ENCODE measurements at places on chromosomes 3 and 15. TPM values are rescaled to one million over a fixed set of nuclear protein-coding genes. Genes with fewer than 3 reads are reported as not detected.

- DNase-seq = peak; percentile 48
- no peak overlapping the region for H3K27ac ChIP-seq
- H3K4me1 ChIP-seq = peaks cover 3% of the 10 kb centered on the region
- peaks cover 42% of the 10 kb centered on the region for H3K36me3 ChIP-seq
- no peak overlapping the region for H3K4me3 ChIP-seq
These were observed 610.0 kb downstream of the FOXP1 start for GRCh38 chr3:70973558-70973957.

DNA sequence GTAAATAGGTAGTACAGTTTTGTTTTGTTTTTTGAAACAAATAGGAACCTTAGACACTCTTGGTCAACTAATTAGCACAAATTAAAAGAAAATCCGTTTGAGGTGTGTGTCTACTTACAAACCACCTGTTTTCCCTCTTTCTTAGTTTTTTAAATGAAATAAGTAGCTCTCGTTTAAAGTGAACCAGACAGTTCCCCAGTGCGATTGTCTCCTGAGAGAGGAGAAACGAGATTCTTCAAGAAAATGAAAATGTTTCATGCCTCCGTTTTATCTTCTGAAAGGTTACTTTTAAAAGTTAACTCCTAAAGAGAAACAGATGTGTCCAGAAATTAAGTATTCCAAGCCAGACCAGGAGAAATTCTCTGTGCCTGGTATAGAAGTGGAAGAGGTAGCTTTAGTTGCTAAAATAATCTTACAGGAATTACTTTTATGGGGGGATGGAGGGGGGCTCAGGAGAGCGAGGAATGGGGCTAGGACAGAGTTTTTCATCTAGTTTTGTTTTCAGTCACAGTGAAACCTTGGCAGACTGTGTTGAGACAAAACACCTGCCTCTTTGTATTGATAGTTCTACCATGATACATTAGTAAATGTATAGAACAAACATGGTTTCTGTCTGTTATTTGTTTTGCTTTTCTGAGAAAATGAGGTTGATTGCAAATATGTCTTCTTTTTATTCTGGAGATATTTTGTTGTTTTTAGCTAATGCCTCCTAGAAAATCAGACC, 155.1 kb upstream of the CNTN4 start:
- H3K27ac ChIP-seq = no peak overlapping the region
- no peaks in the 10 kb centered on the region for H3K4me1 ChIP-seq
- H3K4me3 ChIP-seq = no peak overlapping the region
- no peaks in the 10 kb centered on the region for H3K27me3 ChIP-seq

DNA sequence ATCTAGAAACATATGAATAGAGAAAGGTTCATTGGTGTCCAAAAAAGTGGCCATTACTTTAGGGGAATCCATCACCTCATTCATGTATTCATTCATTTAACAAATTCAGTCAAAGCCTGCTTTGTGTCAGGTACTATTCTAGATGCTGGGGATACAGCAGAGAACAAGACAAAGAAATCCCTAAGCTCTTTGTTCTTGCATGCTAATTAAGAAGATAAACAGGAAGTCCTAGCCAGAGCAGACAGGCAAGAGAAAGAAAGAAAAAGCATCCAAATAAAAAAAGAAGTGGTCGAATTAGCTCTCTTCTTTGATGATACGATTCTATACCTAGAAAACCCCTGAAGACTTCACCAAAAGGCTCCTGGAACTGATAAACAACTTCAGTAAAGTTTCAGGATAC, 12.4 kb upstream of the ZMAT3 start:
- H3K36me3 ChIP-seq = no peaks in the 10 kb centered on the region
- H3K27me3 ChIP-seq = no peaks in the 10 kb centered on the region
- H3K4me3 ChIP-seq = no peak overlapping the region
- no peaks in the 10 kb centered on the region for H3K4me1 ChIP-seq
- no peak for DNase-seq

Gene HERC2
- 69.3 TPM for total RNA-seq

Gene CCDC13
- total RNA-seq = not detected

DNA sequence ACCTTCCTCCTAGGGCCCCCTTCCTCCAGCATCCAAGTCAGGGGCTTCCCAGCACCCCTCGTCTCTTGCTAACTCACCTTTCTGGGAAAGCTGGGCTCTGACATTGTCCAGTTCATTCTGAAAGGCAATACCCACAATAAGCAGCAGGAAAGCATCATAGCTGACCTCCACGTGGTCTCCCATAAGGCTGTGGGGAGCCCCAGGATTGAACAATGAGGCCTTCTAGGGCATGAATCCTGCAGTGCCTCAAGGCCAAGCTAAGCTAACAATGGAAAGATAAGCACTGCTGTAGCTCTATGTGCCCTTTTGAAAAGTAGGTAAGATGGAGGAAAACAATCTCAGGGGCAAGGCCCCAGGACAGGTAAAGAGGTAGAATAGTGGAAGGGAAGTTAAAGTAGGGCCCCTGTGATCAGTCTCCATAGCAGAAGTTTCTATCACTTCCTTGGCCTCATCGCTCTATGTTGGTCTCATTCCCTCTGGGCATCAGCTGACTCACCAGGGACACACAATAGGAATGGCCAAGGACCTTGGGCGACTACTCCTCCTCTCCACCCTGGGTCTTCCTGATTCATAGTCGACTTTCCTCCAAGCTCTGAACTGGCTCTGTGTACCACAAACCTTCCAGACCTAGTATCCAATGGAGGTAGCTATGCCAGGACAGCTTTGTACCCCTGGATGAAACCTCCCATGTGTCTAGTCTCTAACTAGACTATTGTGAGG, 11.7 kb downstream of the TRAIP start:
- no peaks in the 10 kb centered on the region for H3K27me3 ChIP-seq
- H3K36me3 ChIP-seq = peaks cover 39% of the 10 kb centered on the region
- no peak overlapping the region for H3K27ac ChIP-seq
- peak; percentile 35 for DNase-seq

Gene TF
- not detected for total RNA-seq

GRCh38 chr3:138687236-138687635, 78.7 kb downstream of the FAIM start:
- no peaks in the 10 kb centered on the region for H3K36me3 ChIP-seq
- peak overlapping the region; percentile 88 for H3K27ac ChIP-seq
- no peak overlapping the region for H3K4me3 ChIP-seq

Gene STX19
- total RNA-seq = not detected

GRCh38 chr15:27592036-27592760, 506.9 kb downstream of the OCA2 start:
- no peak overlapping the region for H3K27ac ChIP-seq
- no peaks in the 10 kb centered on the region for H3K27me3 ChIP-seq
- DNase-seq = no peak
- no peaks in the 10 kb centered on the region for H3K36me3 ChIP-seq
- no peak overlapping the region for H3K4me3 ChIP-seq

Gene CHRFAM7A
- not detected for total RNA-seq

DNA sequence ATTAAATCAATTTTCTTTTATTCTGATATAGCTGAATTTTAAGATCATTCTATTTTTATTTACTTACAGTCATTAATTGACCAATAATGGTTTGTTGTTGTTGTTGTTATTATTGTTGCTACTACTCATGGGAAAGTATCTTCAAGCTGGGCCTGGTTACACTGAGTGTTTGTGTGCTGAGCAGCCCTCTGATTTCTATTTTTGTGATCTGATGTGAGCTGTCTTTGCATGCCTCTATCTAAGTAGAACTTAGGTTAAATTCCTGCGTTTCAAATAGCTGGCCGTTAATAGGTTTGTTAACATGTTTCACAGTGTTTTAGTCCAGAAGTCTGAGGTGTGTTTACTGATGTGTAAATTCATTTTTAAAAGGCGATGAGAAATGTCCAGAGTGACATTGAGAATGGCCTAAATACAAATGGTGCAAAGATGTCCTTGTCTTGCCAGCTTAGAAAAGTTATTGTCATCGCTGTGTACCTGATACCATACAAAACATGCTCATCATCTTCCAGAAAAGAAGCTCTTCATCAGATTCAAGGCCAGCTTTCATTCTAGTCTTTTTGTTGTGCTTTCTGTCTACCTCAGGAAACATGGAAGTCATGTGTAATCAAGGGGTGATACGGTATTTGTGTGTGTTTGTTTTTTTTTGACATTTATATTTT, 15.8 kb downstream of the ARIH2 start:
- H3K36me3 ChIP-seq = peaks cover 38% of the 10 kb centered on the region
- no peaks in the 10 kb centered on the region for H3K27me3 ChIP-seq
- DNase-seq = no peak
- no peak overlapping the region for H3K27ac ChIP-seq
- no peak overlapping the region for H3K4me3 ChIP-seq

DNA sequence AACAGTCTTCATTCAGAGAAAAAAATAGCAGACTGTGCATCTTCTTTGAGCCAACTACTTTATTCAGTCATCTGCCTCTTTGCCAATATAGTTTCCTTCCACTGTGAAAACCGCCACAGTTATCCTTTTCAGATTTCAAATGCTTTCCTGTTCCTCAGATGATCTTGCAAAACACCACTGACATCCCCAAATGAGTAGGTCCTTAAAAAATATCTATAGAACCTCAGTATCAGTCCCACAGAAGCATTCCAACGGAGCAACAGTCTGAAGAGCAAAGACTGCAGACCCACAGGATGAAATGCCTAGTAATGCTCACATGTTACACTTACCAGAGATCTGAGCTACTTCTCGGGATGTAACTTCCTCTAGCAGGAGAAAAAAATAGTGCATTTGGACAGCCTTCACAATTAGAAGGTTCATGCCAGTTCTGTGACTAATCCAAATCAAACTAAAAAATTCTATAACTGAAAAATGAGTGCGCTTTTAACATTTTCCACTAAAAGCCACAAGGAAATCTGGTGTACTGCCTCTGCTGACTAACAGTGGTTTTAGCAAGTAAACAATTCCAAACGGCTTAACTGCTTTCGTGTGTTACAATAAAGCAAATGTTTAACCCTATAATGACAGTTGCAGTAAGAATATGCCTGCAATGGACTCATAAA, at the start of gene ANKRD28:
Gene ANKRD28 (minus strand): TSS at position 338 of the 662 bp plus-strand sequence. CDS start 1,458 bp downstream, outside the sequence.
- peaks cover 59% of the 10 kb centered on the region for H3K4me1 ChIP-seq
- H3K27ac ChIP-seq = peak within 1 kb of the TSS; percentile 94
- peak within 1 kb of the TSS; percentile 68 for H3K4me3 ChIP-seq
- 0 out of 2 replicates have a peak, but pooled peaks cover 3% of the 10 kb centered on the region for H3K36me3 ChIP-seq
- DNase-seq = peak; percentile 98

- H3K36me3 ChIP-seq = 0 out of 2 replicates have a peak, but pooled peaks cover 4% of the 10 kb centered on the region
- no peaks in the 10 kb centered on the region for H3K27me3 ChIP-seq
- DNase-seq = peak; percentile 15
- H3K4me1 ChIP-seq = 0 out of 2 replicates have a peak, but pooled peaks cover 6% of the 10 kb centered on the region
- no peak overlapping the region for H3K27ac ChIP-seq
- H3K4me3 ChIP-seq = no peak overlapping the region
These were observed 59.4 kb upstream of the TRIM71 start for GRCh38 chr3:32758375-32758753.

DNA sequence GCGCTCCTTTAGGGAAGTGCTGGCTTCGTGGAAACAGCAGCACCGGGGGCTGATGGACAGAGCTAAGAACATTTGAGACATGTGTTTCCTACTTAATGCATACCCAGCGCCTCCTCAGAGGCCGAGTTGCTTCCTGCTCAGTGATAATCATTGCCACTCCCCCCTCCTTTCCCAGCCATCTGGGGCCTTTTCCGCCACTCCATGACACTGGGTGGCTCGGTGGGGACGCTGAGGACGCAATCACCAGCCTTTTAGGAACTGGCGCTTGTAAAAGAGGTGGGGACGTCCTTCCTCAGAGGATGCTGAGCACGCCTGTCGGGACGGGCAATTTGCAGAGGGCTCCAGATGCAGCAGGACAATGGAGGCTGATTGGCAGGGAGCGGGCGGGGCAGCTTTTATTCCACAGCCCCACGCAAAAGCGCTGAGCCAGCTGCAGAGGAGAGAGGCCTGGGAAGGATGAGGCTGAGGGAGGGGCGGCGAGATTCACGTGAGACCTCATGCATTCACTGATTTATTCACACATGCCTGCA, 22.2 kb upstream of the IQSEC1 start:
- peaks cover 15% of the 10 kb centered on the region for H3K4me1 ChIP-seq
- H3K27me3 ChIP-seq = no peaks in the 10 kb centered on the region
- H3K36me3 ChIP-seq = no peaks in the 10 kb centered on the region
- no peak overlapping the region for H3K27ac ChIP-seq

DNA sequence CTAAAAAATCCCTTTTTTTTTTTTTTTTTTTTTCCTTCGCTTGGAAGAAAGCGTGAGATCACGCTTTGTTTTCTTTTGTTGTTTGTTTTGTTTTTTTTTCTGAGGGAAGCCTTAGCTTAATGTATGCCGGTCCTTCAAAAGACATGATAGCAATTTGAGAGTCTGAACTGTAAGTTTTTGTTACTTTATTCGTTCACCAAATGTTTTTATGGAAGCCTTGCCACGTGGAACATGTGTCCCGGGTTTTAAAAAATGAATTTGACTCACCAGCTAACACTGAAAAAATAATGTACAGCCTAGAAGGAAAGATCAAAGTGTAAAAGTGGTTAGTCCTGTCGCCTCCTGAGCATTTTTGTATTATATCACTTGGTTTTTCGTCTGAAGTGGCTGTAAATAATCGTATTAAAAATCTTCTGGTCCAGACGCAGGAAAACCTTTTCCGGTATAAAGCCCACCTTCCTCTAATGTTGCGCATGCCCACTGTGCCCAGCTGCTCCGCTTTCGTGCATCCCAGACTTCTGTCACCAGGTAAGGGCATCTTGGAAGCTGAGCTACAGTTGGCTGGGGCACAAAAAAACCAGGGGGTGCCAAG, 795 bp upstream of the MYNN start:
- H3K27ac ChIP-seq = peak overlapping the region; percentile 90
- H3K36me3 ChIP-seq = peaks cover 21% of the 10 kb centered on the region
- peaks cover 16% of the 10 kb centered on the region for H3K4me1 ChIP-seq
- H3K27me3 ChIP-seq = no peaks in the 10 kb centered on the region
- H3K4me3 ChIP-seq = peak overlapping the region; percentile 96

DNA sequence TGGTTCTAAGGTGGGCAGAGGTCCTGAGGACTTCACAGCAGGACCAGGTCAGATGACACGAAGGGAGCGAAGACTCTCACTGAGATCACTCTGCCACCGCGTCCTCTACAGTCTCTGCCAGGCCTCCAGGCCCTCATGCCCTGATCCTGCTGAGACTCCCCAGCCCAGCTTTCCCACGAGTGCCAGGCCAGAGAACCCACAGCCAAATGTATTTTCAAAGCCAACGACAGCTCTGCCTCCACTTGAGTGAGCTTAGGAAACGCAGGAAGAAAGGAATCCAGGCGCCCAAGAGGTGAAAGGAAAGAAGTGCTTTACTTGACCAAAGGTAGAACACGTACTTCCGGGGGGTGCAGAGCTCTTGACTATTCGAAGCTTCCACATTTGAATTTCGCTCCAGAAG, 275.0 kb downstream of the XXYLT1 start:
- no peak overlapping the region for H3K27ac ChIP-seq
- H3K36me3 ChIP-seq = no peaks in the 10 kb centered on the region
- no peak for DNase-seq

Gene CKMT1A
- total RNA-seq = 1.7 TPM

GRCh38 chr3:180188512-180189309, 152.0 kb upstream of the PEX5L start:
- H3K27me3 ChIP-seq = no peaks in the 10 kb centered on the region
- no peak for DNase-seq
- H3K4me1 ChIP-seq = no peaks in the 10 kb centered on the region

GRCh38 chr3:20975188-20975651, 775.8 kb downstream of the ZNF385D start:
- H3K27ac ChIP-seq = no peak overlapping the region
- DNase-seq = no peak
- H3K27me3 ChIP-seq = no peaks in the 10 kb centered on the region
